Gastroesophageal sphincter (tissue), 4 donors: ENCODE measurements at places on chromosomes 5 and 9. TPM values are rescaled to one million over a fixed set of nuclear protein-coding genes. Genes with fewer than 3 reads are reported as not detected.

GRCh38 chr5:122779451-122779850, 4.6 kb downstream of the SNX2 start:
- ATAC-seq: no peak

PRELID2 gene
- 19.5 TPM for total RNA-seq

DNA sequence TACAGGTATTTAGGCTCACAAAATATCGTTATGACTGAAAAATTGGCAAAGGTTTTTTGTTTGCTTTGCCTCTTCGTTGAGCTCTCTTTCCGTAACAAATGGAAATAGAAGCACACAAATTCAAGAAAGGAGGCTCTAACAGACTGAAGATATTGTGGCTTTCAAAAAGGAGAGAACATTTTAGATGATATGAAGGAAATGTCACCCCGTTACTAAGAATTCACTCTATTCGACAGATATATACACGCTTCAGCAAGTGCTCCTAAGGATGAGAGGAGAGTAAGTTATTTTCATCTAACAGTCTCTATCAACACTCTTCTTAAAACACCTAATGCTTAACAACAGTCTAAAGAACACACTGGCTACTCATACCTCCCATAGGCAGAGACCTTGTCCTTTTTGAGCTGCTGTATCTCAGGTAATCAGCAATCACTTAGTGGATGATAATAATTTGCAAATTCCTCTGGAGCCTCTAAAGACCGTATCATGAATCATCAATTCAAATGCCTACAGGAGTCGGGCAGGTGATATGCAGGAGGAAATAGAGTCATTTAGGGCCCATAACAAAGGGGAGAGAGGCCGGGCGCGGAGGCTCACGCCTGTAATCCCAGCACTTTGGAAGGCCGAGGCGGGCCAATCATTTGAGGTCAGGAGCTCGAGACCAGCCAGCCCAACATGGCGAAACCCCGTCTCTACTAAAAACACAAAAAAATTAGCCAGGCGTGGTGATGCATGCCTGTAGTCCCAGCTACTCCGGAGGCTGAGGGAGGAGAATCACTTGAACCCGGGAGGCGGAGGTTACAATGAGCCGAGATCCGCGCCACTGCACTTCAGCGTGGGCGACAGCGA, 1.4 kb upstream of the HSDL2 start:
- ATAC-seq: no peak

DNA sequence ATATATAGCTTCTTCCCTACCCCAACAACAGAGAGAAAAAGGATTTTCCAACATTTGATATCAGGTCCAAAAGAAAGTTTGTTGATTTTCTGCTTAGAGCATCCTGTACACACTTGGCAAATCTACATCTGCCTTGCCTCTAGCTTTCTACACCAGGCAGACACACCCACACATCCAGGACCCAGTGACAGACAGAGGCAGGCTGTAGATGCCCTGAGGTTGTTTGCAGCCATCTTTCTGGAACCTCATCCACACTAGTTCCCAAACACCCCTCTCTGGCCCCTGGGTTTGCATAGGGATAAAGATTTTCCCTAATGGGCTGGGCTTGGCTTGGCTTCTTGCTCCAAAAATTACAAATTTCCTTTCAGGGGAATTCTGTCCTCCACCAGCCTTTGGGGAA, 138.2 kb upstream of the FST start:
- no peak for ATAC-seq

SCGB3A2 gene
- total RNA-seq: not detected

TXNDC8 gene
- total RNA-seq: not detected

NME5 gene
- 1.2 TPM for total RNA-seq

DNA sequence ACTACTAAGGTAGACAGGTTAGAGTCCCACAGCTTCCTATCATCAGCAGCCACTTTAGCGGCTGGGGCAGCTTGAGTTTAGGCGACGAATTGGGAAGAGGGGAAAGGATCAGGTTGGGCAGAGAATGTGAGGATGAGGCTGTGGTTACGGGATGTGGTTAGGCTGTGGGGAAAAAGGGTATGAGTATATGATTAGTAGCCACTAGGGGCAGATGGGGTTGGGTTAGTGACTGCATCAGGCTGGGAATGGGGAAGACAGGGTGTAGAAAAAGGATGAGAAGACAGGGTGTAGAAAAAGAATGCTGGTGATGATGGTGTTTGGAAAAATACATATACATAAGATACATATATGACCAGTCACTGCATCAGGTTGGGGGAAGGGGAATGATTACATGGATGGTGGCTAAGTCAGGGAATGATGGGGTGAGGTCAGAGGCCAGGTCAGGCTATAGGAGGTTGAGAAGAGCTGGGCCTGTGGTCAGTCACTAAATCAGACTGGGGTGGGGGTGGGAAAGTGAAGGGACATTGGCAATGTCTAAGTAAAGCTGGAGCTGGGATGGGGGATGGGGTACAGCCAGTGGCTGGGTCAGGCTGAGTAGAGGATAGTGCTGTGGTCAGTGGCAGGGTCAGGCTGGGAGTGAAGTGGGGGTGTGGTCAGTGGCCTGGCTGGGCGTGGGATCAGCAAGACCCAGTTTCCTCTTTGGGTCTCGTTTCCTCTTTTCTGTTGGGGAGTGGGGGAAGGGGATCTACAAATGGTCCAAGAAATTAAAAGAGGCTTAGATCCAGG, 2.1 kb downstream of the TLN1 start:
- ATAC-seq: no peak

DNA sequence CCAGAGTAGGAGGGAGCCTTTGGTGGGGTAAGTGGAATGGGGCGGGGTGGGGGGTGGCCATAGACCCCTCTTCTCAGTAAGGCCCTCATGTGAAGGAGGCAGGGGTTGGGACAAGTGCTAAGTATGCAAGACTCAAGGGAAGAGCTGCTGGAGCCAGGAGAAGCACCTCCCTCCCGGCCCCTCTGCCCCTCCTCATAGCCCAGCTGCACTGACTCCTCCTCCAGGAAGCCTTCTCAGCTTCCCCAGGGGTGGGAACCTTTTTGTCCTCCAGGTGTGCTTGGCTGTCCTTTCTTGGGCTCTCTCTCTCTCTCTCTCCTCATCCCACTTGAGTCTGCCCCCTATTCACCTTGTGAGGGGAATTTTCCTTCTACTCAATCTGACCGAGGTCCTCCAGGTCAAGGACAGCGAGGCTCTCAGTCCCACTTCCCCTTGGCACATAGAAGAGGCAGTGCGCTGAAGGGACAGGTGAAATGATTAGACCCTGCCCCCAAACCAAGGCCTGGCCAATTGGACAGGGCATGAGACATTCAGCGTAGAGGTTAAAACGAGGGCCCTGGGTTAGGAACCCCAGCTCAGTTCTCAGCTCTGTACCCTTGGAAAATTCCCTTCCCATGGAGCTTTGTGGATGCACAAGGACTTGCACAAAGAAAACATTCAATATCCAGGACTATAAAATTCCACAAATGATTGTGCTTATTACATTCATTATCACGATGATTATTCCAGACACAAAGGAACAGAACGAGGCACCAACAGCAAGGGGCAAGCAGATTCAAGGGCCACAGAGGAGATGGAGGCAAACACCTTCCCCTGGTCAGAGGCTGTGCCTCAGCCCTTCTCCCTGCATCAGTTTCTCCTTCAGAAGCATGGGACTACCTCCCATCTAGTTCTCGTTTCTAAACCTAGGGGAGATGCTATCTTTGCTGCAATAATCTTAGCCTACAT, 45.6 kb upstream of the IL17B start:
- no peak for ATAC-seq

- no peak for ATAC-seq
Measured at GRCh38 chr9:72476100-72476499, 45.3 kb upstream of the TMC1 start.

GRCh38 chr9:123360161-123361085, 4.4 kb downstream of the CRB2 start:
- no peak for ATAC-seq

- no peak for ATAC-seq
Measured at GRCh38 chr5:430214-430925, 12.6 kb upstream of the EXOC3 start.

TNIP1 gene
- total RNA-seq: 74.7 TPM

ELAVL2 gene
- total RNA-seq: 0.25 TPM

DNA sequence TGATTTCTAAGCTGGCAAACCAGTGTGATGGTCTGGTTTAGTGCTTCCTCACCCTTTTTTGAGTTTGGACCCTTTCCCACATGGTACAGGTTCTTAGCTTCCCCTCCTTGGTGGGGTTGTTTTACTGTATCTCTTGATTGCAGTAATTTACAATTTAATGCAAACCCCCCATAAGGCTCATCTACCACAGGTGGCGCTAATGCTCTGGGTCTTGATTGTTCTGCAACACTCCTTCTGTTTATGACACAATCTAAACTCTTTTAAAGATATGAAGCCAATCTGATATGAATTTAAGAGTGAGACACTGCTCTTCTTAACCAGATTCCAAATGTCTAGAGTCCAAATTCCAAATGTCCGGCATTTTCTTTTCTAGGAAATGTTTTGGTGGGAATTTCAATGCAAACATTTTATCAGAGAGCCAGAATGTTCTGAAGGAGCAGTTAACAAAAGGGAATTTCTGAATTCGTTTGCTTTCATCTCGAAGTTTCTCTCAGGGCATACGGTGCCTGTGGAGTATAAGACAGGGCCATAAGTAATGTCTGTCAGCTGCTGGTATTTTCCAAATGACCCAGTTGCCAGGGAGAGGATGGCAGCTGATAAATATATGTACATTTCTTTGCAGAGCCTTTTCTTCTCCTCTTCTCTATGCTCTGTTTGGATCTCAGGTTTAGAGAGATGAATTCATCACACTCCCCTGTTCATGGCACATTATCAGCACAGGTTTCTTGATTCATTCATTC, 246.8 kb downstream of the ARHGAP26 start:
- ATAC-seq: no peak

CDH18 gene
- not detected for total RNA-seq

DNA sequence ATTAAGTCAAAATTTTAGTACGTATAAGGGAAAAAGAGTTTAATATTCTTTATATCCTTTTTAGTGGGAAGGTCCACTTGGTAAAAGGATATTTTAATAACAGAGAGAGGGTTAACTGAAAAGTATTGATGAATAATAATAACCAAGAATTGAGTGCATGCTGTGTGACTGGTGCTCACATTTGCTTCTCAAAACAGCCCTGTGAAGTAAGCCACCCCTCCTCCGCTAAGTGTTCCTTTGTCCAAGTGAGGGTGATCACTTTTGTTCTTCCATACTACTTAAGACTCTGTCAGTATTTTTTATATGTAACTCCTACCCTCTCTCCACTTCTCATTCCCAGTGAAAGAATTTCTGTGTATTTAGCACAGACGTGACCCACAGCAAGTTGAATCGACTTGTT, 51.5 kb downstream of the SLC44A1 start:
- no peak for ATAC-seq

DIPK1B gene
- total RNA-seq: 13.4 TPM

OMD gene
- total RNA-seq: 11.4 TPM

DNA sequence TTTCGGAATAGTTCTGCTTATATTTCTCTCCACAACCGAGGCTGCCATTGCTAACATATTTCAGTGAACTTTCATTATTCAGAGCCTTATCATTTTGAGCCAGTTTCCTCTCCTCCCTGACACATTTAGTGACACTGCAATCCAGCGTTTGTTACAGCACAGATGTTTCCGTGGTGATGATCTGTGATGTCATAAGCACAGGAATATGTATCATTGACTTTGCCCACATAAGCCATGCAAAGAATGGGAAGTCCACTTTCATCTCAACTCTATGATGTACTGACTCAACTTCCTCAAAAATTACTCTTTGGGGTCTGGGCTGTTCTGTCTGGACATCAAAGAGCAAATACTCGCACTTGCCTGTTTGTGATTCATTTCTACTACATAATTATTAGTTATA, 291.8 kb downstream of the EBF1 start:
- peak; percentile 37 for ATAC-seq

- peak; percentile 47 for ATAC-seq
Measured at GRCh38 chr5:1552521-1553255, 28.9 kb upstream of the LPCAT1 start.

DNA sequence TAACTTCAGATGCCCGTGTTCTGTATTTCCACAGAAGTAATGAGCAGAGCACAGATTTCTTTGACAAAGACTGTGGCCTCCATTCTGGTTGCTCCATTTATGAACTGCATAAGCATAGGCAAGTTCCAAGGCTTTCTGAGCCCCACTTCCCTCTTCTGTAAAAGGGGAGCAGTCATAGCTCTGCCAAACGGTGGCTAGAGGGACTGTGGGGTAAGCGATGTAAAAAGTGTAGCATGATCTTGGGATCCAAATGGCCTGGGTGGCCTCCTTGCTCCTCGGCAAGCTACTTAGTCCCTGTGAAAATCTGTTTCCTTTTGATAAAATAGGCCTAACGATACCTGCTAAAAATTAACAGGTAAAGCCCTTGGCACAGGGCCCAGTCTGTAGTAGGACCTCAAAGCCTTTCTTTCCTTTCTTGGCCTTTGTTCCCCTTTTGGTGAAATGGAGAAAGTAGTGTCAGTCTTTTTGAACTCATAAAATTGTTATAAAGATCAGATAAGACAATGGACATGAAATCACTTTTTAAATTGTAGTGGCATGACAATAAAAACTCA, 646.6 kb downstream of the ACTL7B start:
- ATAC-seq: no peak

GRCh38 chr9:28598408-28598807, 1025.1 kb upstream of the C9orf72 start:
- no peak for ATAC-seq

C1QTNF3 gene
- total RNA-seq: 13.4 TPM

- peak; percentile 82 for ATAC-seq
Measured at GRCh38 chr9:72315510-72316311, 49.3 kb downstream of the ZFAND5 start.

GRCh38 chr5:134240421-134240962, 14.6 kb upstream of the PPP2CA start:
- no peak for ATAC-seq

DNA sequence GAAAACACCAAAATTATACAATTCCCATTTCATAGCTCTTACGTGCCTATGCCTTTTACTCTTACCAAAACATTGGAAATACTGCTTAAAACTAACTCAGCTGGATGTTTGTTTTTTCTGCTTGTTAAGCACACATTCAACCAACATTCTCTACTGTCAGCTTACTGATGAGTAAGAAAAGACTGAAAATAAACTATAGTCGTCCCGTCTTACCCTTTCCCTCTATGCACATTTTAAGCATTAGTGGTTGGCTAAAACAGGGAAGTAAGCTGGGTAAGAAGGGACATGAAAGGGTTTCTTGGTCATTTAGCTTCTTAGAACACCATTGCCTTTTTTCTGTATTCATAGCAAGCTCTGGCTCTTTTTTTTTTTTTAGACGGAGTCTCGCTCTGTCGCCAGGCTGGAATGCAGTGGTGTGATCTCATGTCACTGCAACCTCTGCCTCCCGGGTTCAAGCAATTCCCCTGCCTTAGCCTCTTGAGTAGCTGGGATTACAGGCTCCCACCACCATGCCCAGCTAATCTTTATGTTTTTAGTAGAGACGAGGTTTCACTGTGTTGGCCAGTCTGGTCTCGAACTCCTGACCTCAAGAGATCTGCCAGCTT, 232.1 kb upstream of the PCSK5 start:
- no peak for ATAC-seq

DNA sequence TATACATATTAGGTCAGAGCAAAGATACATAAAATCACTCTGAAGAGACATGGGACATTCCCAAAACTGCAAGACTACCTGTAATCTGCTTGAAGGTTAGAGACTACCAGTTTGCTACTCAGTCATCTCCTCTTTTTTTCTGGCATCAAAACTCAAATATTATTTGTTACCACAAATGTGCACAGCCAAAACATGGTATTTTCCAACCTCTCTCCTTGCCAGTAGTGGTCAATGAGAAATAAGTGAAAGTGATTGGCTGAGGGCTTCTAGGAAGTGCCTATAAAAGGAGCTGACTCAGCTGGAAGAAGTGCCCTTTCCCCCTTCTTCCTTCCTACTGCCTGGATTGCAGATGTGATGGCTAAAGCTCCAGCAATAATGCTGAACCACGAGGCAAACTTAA, 13.8 kb downstream of the GZMK start:
- ATAC-seq: no peak

PALM2AKAP2 gene
- total RNA-seq: 2.5 TPM
